ENCODE measurements at places on chromosomes 1 and 21.

GRCh38 chr1:94737124-94737998, 82.8 kb upstream of the SLC44A3 start:
- no peak for DNase-seq

DNA sequence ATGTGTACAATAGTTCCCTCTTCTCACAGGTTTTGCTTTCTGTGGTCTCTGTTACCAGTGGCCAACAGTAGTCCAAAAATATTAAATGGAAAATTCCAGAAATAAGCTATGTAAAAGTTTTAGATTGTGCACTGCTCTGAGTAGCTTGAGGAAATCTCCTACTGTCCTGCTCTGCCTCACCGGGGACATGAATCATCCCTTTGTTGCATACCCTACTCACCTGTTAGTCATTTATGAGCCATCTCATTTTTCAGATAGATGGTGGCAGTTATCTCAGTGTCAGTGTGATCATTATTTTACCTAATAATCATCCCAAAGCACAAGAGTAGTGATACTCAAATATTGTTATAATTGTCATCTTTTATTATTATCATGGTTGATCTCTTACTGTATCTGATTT, 688.1 kb downstream of the PLA2G4A start:
- DNase-seq: no peak

GRCh38 chr1:11749203-11749689, 12.7 kb upstream of the C1orf167 start:
- no peak for DNase-seq

- no peak for DNase-seq
Observed at GRCh38 chr21:21973806-21974205, 975.6 kb downstream of the NCAM2 start.

- no peak for DNase-seq
Observed at GRCh38 chr1:178282949-178283367, 189.1 kb downstream of the RASAL2 start.

DNA sequence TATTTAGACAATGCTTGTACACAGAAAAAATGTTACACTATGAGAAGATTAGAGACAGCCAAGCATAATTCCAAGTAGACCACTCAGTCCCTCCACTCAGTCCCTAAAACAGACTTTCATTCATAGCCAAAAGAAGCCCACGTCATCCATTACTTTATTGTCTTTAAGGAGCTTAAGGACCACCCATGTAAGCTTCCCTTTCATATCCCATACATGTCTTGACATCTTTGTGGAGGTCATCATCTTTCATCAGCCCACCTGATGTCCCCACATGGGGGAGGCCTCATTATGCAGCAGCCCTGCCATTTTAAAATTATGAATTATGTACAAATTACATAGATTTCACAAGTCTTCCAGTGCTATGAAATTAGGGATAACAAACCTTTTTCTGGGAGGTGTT, 92.6 kb upstream of the PALMD start:
- no peak for DNase-seq
